ENCODE measurements at places on chromosomes 3 and 15.

DNA sequence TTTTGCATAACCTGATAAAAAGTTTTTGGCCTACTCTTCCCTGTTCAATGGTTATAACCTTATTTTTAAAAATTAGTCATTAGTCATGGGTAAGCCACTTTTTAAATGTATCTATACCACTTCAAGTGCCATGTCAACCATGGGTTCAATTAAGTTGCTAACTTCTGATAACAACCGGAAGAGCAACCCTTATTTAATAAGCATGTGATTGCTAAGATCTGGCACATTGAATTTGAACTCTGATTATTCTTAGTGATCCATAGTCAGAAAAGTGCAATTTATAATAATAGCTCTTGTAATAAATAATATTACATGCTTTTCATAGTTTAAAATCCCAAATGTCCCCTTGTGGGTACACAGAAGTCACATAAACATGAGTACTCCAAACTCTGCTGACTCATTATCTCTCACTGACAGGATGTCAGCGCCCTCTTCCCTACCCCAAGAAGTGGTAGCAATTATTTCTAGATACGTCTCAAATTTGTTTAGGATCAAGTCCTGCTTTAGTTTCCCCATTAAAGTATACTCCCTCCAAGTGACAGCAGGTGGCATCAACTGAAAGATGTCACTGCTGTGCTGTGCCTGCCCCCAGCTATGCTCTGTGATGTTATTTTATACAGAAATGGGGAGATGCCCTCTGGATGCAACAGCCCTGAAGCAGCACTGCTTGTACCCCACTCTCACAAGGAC is 18.6 kb downstream of the SAMD7 start:
- DNase-seq = no peak

DNA sequence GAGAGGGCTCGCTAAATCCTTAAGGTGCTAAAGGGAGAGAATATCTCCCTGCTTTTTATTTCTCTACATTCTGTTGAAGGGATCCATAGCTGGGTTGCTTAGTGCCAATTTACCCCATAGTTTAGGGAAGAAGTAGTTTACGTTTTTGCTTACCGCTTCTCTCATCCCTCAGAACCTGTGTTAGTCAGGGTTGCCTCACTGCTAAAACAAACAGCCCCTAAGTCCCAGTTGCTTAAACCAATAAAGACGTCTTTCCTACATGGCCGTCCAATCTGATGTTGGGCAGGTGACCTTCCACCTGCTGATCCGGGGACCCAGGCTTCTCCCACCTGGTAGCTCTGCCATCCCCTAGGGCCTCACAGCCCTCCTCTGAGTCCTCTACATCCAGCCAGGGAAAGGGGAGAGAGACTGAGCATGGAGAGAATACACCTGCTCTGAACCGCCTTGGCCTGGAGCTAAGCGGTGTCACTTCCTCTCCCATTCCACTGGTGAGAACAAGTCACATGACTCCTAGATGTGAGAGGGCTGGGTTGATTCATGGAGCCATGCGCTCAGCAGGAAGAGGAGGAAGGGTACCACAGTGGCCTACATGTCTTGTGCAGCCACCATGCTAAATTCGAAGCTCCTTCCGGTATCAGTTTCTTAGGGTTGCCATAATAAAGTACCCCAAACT is 26.3 kb downstream of the DNASE1L3 start:
- DNase-seq = no peak

DNA sequence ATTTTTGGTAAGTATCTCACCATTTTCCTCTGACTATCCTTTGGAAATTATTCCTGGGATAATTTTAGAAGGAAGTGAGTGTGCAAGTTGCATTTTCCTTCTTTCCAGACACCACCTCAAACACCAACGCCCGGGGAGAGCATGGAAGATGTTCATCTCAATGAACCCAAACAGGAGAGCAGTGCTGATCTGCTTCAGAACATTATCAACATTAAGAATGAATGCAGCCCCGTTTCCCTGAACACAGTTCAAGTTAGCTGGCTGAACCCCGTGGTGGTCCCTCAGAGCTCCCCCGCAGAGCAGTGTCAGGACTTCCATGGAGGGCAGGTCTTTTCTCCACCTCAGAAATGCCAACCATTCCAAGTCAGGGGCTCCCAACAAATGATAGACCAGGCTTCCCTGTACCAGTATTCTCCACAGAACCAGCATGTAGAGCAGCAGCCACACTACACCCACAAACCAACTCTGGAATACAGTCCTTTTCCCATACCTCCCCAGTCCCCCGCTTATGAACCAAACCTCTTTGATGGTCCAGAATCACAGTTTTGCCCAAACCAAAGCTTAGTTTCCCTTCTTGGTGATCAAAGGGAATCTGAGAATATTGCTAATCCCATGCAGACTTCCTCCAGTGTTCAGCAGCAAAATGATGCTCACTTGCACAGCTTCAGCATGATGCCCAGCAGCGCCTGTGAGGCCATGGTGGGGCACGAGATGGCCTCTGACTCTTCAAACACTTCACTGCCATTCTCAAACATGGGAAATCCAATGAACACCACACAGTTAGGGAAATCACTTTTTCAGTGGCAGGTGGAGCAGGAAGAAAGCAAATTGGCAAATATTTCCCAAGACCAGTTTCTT is 3.9 kb downstream of the NFKBIZ start:
- no peak for DNase-seq

DNA sequence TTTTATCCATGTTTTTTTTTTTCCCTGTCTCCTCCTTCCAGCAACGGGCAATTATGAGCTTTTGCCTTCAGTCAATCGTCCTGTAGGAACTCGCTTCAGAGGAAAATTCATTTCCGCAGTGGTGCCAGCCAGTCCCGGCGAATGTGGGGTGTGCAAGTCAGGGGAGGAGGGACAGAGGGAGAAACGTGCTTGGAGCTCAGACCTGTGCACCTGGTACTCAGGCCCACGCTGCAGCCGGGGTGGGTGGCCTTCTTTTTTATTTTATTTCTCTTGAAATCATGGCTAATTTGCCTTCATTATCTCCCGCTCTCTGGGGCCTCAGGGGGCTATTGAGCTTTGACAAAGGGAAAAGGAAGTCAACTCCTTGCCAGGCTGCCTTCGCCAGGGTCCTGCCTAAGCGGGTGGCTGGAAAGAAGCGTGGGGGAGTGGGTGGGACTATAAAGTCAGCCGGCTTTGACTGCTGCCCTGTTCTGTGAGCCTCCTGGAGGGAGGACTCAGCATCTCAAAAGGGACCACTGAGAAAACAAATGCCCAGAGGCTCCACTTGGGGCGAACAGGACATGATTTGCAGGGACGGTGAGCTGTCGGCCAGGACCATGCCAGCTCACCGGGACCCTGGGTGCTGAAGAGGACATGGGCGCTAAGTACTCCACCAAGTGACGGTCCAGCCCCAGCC is 5.5 kb downstream of the GRIP2 start:
- DNase-seq = no peak

DNA sequence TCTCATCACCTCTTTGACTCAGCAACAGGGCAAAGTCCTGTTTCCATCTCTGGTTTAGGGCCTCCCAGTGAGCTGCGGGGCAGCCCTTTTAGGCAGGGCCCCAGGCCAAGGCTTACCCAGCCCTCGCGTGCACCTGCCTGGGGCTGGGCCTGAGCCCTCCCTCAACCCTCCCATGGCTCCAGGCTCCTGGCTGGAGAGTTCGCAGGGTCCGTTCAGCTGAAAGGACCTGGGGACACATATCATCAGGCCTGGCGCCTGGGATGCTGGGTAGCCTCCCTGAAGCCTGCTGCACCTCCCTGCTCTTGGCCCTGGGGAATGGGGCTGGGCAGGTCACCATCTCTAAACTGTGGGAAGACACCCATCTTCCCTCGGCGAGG is 29.7 kb downstream of the HDAC11 start:
- no peak for DNase-seq

GRCh38 chr3:127732303-127732702 is 59.6 kb downstream of the ABTB1 start:
- DNase-seq = no peak

DNA sequence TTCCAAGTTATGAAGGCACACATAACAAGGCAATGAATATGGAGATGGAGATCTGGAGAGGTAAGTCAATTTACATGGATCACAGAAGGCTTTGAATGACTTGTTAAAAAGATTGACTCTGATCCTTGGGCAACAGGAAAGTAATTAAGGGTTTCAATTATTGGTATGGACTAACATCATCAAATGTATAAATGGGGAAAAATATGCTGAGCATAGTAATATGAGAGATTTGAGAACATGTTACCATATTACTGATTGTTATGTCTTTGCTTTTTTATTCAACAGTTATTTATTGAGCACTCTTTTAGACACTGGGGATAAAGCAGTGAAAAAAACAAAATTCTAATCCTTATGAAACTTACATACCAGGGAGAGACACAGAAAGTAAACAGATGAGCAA is 238.5 kb upstream of the ROBO1 start:
- no peak for DNase-seq

GRCh38 chr3:53956586-53956985 is 64.9 kb upstream of the SELENOK start:
- no peak for DNase-seq

- DNase-seq = no peak
These were observed 200.8 kb upstream of the SLCO3A1 start for GRCh38 chr15:91652610-91653207.

GRCh38 chr3:124826703-124827102 is 60.5 kb downstream of the ITGB5 start:
- DNase-seq = no peak

DNA sequence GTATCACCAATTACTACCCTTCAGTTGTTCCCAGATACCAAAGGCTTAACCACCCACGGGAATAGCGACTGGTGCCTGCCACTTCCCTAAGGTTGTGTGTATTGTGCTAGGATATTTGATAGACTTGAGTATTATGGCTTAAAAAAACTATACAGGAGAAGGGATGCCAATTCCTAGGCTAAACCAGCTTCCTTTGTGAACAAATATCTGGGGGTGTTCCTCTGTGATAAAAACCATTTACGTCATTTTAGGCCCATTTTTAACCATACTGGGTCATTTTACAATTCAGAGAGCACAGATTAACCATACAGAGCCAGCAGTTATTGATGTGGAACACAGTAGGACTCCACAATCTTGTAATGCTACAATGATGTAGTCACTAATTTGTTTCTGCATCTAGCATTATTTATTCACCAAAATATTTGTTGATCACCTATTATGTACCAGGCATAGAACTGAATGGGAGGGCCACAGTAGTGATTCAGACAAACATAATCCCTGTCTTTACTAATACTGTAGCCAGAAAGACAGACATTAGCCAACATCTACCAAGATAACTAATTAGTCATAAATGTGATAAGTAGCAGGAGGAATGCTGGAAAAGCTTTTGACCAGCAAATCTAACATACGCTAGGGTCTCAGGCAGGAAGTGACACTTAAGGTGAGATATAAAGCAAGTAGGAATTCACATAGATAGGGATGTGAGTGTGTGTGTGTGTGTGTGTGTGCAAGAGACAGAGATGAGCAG is 184.8 kb downstream of the MECOM start:
- no peak for DNase-seq

- no peak for DNase-seq
These were observed 1.9 kb downstream of the GATM start for GRCh38 chr15:45376300-45376928.

- DNase-seq = no peak
These were observed 109.9 kb downstream of the RPLP1 start for GRCh38 chr15:69562564-69562963.

DNA sequence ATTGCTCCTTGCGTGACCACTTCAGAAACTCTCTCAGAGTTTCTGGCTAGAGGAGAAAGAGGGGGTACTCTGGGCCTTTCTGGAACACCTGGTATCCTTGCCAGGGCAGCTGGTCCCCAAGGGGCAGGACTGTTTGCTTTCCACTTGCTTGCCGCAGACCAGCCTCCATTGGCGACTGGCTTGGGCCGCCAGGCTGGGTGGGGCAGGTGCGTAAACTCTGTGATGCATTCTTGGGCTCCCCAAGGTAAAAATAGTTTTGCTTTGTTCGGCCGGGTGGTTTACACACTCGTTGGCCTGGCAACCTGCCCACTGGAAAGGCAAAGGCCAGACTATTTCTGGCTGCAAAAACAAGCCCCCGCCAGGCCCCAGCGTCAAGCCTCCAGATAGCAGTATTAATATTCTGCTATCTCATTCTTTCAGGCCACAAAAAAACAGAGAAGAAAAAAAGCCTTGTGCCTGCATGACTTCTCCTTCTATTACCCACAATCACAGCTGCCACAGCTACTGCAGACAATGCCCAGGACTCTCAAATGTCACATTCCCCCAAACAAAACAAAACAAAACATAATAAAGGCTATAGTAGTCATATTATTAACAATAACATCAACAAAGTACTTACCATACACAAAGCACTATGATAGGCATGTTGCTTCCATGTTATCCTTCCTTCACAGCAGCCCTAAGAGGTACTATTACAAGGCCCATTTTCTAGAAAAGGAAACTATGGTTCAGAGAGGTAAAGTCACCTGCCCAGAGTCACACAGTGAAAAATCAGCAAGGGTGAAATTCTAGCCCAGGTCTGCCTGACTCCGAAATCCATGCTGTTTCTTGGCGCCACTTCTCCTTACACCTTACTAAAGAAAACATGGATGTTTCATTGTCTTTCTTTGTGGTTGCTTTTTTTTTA is 14.0 kb upstream of the SSUH2 start:
- DNase-seq = no peak

DNA sequence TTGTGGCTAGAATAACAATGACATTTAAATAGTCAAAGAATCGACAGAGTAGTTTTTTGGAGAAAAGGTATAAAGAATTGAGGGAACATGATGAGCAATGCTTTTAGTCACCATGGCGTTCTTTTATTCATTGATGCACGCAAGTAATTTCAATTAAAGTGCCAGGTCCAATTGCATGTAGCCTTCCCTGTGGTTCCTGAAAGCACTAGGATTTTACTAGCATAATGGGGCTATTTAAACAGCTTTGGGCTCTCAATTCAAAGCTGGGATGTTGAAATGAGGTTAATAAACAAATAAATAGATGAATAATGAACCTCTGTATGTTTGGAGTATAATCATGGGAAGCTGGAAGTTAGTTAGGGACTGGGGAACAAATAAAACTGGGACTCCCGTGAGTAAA is 121.2 kb upstream of the GAP43 start:
- no peak for DNase-seq

DNA sequence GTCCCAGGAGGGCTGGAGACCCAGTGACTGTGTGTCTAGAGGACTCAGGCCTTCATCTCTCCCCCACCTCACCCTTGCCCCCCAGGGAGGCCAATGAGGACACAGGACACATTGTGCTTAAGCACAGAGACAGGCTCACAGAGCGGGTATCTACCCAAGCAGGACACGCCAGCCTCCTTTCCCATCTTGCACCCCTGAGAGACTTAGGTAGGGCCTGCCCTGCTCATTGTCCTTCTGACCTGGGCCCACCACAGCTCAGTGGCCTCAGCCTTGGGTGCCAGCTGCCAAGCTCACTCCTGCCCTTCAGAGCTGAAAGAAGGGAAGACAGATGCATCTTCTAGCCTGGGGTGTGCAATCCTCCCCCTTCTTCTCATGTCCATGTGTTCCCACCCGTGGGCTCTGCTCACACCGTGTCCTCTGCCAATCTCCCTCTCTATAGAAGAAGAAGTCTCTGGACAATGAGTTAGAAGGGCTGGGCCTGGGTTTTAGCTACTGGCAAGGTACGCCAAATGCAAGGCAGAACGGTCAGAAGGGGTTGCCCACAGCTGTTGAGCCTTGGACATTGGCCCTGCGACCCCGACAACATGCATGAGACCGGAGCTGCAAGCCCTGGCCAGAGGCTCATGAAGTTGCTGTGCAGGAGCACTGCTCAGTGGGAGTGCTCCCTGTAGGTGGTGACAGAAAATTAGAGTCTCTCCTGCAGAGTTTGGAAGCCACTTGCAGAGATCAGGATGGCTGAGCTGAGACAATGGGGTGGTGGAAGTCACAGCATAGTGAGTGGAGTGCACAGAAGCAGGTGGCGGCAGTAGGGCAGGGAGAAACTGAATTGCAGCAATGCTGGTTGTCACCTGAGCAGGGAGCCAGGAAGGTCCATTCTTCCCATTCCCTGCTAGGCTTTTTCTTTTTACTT is 32.8 kb downstream of the ACSBG1 start:
- DNase-seq = no peak

GRCh38 chr3:183518491-183519251 is 36.8 kb downstream of the KLHL6 start:
- no peak for DNase-seq
